ENCODE measurements at places on chromosomes 4 and X.

GRCh38 chr4:137514406-137515111, 17.7 kb downstream of the PCDH18 start:
- DNase-seq: no peak

GRCh38 chr4:140612357-140612756, 43.6 kb upstream of the UCP1 start:
- DNase-seq: no peak

DNA sequence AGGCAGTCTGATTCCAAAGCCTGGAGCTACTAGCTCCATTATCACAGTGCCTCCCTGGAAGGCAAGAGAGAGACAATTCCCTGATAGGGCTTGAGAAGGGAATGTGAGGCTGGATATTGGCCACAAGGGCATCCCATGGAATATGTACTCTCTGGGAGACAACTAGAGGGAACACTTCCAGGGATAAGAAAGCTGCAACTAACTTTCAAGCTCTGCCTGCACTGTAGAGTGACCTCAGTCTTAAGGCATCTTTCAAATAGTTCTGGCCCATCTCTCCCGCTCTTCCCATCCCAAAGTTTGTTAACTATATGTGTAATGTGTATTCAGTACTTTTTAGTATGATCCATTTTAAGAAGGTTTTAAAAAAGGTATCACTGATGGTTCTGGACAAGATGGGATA, 13.1 kb upstream of the RNF212 start:
- no peak for DNase-seq

DNA sequence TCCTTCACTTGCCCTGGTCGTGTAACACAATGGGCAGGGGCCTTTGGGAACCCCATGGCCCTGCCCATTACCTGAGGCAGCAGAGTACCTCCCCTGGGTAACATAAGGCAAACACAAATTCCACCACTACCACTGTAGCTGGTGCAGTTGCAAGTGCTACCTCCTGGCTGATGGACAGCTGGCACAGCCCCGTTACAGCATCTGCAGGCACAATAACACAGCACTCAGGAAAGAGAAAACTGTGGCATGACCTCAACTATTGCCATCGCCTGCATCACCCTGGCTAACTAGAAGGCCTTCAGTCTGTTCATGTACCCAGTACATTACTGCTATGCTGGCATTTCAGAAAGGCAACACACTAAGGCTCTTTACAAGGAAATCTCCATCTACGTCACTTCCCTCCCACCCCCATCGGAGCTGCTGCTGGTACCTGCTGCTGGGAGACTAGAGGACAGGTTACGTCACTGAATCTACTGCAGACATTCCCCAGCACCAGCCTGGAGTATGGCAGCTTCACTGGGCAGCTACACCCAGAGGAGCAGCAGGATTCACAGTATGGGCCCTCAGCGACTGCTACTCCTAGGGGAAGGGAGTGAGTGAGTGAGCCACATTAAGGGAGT, 39.4 kb downstream of the ARFIP1 start:
- no peak for DNase-seq

DNA sequence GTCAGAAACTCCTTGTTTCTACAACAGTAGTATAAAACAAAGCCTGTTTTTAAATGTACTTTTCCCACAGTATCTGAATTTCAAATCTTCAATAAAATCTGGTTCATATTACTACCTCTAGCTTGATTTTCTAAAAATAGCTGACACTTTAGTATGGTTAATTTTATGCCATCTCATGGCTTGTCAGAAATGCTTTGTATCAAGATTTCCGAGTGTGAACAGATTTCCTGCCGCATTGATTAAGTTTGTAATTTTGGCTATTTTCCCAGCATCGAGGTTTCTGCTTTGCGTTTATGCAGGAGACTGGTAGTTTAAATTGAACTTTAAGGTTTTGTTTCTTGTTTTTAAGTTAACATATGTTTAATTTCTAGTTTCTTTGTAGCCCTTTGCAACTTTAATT, 44.2 kb downstream of the CLCN3 start:
- no peak for DNase-seq

GRCh38 chr4:168917138-168917779, 92.8 kb downstream of the CBR4 start:
- DNase-seq: no peak

- DNase-seq: no peak
Measured at GRCh38 chr4:31020363-31020762, 300.2 kb downstream of the PCDH7 start.

DNA sequence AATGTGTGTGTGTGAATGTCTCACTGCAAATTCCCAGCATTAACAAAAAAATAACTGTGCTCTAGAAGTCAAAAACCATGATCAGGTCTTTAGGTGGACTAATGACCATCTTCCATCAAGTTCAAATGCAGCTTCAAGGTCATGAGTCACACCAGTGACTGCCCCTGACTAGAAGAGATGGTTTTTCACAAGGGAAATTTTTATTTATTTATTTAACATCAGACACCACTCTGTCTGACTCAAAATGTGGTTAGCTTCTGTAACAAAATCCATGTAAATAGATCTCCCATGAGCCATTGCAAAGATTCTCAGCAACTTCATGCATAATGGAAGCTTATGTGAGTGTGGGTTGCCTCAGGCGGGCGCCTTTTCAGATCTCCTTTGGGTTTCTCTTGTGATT, 219.2 kb downstream of the KIT start:
- DNase-seq: no peak

DNA sequence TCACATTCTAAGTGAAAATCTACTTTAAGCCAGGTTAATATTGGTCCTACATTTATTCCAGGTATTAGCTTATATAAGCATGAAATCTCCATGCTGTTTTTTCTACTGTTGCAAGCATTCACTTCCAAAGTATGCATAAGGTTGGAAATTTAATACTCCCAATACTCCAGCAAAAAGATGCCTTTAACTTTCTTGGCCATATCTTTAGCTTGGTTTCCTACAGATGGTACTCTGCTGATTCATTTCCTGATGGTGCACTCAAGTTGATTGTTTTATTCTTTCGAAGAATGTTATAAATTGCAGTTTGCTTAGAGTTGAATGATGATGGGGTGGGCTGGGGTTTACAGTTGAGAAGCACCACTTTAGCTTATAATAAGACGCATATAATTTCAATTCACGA, 330.2 kb downstream of the PTTG2 start:
- no peak for DNase-seq

DNA sequence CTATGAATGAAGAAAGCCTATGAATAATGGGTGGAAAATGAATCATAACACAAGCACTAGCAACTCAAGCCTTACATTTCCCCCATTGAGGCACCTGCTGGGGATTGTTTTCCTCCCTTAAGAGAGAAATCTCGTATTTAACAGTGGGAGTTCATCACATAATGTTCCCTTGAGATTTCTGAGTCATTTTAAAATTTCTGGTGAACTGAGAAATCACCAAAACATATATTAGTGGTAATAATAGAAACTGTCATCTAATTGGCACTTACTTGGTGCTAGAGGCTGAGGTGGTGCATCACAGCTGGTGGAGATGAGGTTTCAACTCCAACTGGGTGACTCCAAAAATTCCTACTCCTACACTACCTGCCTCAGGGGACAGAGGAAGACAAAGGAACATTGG, 561.3 kb upstream of the LCORL start:
- no peak for DNase-seq

DNA sequence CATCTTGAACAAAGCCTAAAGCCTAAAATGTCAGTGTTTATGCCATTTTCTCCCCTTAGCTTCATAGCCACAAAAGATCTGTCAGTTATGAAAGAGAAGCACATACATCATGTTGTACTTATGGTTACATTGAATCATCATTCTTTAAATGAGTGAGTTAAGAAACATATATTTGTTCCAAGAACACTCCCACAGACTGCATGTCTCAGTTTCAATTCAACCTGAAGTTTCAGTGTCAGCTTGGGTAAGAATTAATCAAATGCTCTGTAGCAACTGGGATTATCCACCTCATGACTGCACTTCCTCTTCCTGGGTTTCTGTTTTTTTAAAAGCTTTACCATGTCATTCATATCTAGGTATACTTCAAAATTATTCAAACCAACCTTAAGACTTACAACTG, 3.9 kb upstream of the TMPRSS11B start:
- DNase-seq: no peak
